ENCODE measurements at places on chromosomes 2 and 18. TPM values are rescaled to one million over a fixed set of nuclear protein-coding genes. Genes with fewer than 3 reads are reported as not detected.
A peak's percentile ranks its signal among the peaks of the same experiment; 100 is the strongest.

DNA sequence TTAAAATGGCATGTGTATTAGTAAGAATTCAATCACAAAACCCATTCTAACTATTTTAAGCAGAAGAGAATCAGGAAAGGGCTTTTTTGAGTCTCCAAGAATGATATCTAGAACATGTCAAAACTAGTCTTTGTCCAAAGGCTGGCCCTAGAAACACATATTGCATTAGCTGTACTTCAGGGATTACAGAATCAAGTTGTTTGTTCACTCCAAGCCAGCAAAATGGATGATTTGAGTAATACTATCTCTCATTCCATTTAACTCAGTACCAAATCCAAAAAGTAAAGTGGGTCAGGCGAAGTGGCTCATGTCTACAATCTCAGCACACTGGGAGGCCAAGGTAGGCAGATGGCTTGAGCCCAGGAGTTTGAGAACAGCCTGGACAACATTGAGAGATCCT is 41.3 kb downstream of the ATF2 start:
- peaks cover 4% of the 10 kb centered on the region for H3K4me1 ChIP-seq
- no peaks in the 10 kb centered on the region for H3K27me3 ChIP-seq
- peaks cover 22% of the 10 kb centered on the region for H3K36me3 ChIP-seq
- no peak for DNase-seq
- no peak overlapping the region for H3K27ac ChIP-seq

GRCh38 chr2:41698678-41699422 is 349.0 kb upstream of the PKDCC start:
- no peaks in the 10 kb centered on the region for H3K36me3 ChIP-seq
- DNase-seq, result peak; percentile 29
- no peaks in the 10 kb centered on the region for H3K4me1 ChIP-seq
- H3K27ac ChIP-seq, result no peak overlapping the region
- no peaks in the 10 kb centered on the region for H3K27me3 ChIP-seq

DNA sequence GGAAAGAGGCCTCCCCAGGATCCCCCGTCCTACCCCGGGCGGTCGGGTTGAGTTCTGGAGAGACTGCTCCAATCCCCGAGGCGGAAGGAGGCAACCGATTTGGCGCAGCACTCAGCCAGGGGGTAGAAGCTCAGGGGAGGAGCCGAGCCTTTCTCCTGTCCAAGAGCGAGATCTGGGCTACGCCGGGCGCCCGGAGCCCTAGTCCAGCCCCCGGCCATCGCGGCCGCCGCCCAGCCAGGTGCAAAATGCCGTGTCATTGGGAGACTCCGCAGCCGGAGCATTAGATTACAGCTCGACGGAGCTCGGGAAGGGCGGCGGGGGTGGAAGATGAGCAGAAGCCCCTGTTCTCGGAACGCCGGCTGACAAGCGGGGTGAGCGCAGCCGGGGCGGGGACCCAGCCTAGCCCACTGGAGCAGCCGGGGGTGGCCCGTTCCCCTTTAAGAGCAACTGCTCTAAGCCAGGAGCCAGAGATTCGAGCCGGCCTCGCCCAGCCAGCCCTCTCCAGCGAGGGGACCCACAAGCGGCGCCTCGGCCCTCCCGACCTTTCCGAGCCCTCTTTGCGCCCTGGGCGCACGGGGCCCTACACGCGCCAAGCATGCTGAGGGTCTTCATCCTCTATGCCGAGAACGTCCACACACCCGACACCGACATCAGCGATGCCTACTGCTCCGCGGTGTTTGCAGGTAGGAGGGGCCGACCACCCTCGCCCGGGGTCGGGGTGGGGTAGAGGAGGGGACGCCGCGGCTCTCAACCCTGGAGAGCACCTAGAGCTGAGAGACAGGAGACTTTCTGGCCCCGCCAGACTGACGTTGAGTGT is at the start of gene DYSF:
Gene DYSF, plus strand, starts transcription at position 158 of the 817 bp plus-strand sequence.
- peak within 1 kb of the TSS; percentile 88 for H3K4me3 ChIP-seq
- no peaks in the 10 kb centered on the region for H3K27me3 ChIP-seq
- peaks cover 71% of the 10 kb centered on the region for H3K4me1 ChIP-seq
- H3K27ac ChIP-seq, result peak within 1 kb of the TSS; percentile 97
- H3K36me3 ChIP-seq, result no peaks in the 10 kb centered on the region
- peak; percentile 80 for DNase-seq

GRCh38 chr2:232773815-232774214 is 2.5 kb downstream of the KCNJ13 start:
- no peak overlapping the region for H3K4me3 ChIP-seq
- DNase-seq, result no peak
- H3K4me1 ChIP-seq, result no peaks in the 10 kb centered on the region
- H3K27me3 ChIP-seq, result no peaks in the 10 kb centered on the region
- peaks cover 2% of the 10 kb centered on the region for H3K36me3 ChIP-seq

- no peak overlapping the region for H3K4me3 ChIP-seq
- H3K4me1 ChIP-seq, result no peaks in the 10 kb centered on the region
- H3K36me3 ChIP-seq, result no peaks in the 10 kb centered on the region
- no peak for DNase-seq
- no peak overlapping the region for H3K27ac ChIP-seq
These were observed 190.3 kb downstream of the C1D start for GRCh38 chr2:67872481-67872880.

DNA sequence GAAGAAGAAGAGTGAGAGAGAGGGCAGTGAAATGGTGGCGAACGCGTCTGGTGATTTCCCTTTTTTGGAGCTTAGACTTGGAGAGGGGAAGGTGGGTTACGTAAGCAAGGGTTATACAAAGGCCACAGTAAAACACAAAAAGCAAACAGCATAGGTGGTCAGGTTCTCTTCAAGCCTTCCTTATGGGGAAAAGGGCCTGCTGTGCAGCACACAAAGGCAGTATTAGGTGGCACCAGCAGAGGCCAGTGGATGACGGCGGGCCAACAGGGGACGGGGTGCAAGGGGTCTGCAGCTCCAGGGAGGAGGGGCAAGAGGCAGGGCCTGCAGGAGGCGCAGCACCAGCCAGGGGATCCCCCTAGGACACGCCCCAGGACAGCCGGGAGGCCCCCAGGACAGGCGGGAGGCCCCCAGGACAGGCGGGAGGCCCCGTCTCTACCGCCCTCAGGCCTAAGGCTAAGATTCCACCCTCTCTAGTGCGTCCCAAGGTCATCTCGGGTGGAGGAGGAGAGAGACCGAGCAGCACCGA is 32.6 kb upstream of the NPC1 start:
- H3K4me3 ChIP-seq, result peak overlapping the region; percentile 62
- no peaks in the 10 kb centered on the region for H3K36me3 ChIP-seq
- H3K4me1 ChIP-seq, result no peaks in the 10 kb centered on the region
- H3K27me3 ChIP-seq, result no peaks in the 10 kb centered on the region
- H3K27ac ChIP-seq, result no peak overlapping the region

The IL1R2 gene
- 3.4 TPM for polyA plus RNA-seq

The MAT2A gene
- polyA plus RNA-seq, result 134 TPM

The SLC4A5 gene
- 0.42 TPM for polyA plus RNA-seq

The TMEM200C gene
- 0.03 TPM for polyA plus RNA-seq

The GPR45 gene
- not detected for polyA plus RNA-seq

- no peak for DNase-seq
- no peak overlapping the region for H3K4me3 ChIP-seq
- no peaks in the 10 kb centered on the region for H3K36me3 ChIP-seq
These were observed 198.9 kb downstream of the LRATD1 start for GRCh38 chr2:14831458-14831857.

- DNase-seq, result no peak
- H3K4me1 ChIP-seq, result no peaks in the 10 kb centered on the region
- no peak overlapping the region for H3K27ac ChIP-seq
- peaks cover 92% of the 10 kb centered on the region for H3K36me3 ChIP-seq
These were observed 21.6 kb upstream of the C2orf42 start for GRCh38 chr2:70212298-70212932.

- H3K27me3 ChIP-seq, result no peaks in the 10 kb centered on the region
- H3K4me3 ChIP-seq, result no peak overlapping the region
- H3K4me1 ChIP-seq, result no peaks in the 10 kb centered on the region
- DNase-seq, result no peak
These were observed 55.6 kb upstream of the CCDC85A start for GRCh38 chr2:56128235-56128634.

DNA sequence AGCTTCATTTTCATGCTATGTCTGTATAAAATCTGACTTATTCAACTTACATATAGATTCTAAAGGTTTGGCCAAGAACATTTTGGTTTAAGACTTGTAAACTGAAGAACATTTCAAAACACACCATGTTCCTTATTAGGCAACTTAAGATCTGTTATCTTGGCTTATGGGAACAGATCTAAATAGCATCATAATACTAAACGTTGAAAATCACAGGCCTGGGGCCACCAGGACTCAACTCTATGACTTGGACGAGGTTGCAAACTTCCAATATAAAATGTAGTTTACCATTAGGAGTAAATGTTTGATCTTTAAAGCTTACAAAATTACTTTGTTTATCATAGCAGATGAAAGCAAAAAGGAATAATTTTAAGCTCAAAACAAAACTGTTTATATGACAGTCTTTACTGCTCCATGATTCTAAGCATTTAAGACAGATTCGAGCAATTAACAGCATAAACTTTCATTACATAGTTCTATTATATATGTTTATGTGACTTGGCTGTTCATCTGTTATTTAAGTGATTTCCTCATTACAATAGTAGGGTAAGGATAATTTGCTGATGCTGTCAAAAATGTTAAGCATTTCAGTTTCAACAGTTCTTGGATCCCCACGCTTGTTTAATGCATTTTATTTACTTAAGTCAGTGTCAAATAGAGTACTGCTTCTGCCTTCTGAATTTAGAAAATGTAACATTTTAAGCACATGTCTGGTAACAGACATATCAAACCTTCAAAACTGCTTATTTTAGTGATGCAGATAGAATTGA is 8.3 kb downstream of the TCF4 start:
- peaks cover 83% of the 10 kb centered on the region for H3K4me1 ChIP-seq
- H3K4me3 ChIP-seq, result peak overlapping the region; percentile 57
- no peaks in the 10 kb centered on the region for H3K36me3 ChIP-seq
- DNase-seq, result no peak

GRCh38 chr2:166134252-166135151 is 6.7 kb upstream of the SCN1A start:
- no peaks in the 10 kb centered on the region for H3K36me3 ChIP-seq
- H3K27ac ChIP-seq, result no peak overlapping the region
- no peak for DNase-seq
- no peaks in the 10 kb centered on the region for H3K27me3 ChIP-seq
- no peaks in the 10 kb centered on the region for H3K4me1 ChIP-seq

Data from psoas muscle (tissue), 8 donors.